ENCODE measurements at places on chromosomes 12 and 14.

DNA sequence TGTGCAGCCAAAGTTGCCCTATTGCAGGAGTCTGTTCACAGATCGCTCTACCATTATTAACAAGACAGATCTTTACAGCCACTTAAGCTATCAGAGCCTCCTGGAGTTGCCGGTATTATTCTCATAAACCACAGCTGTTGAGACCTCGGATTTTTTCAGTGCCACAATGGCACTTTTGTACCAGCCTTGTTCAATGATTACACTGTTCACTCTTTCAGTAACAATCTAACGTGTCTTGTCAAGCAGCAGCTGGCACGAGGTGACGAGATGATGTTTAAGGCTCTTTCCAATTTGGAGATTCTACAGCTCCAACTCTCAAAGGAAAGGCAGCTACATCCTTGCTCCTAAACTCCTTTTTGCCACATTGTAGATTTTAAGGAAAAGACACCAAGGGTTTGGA is 30.7 kb downstream of the LRIG3 start:
- no peak for DNase-seq

DNA sequence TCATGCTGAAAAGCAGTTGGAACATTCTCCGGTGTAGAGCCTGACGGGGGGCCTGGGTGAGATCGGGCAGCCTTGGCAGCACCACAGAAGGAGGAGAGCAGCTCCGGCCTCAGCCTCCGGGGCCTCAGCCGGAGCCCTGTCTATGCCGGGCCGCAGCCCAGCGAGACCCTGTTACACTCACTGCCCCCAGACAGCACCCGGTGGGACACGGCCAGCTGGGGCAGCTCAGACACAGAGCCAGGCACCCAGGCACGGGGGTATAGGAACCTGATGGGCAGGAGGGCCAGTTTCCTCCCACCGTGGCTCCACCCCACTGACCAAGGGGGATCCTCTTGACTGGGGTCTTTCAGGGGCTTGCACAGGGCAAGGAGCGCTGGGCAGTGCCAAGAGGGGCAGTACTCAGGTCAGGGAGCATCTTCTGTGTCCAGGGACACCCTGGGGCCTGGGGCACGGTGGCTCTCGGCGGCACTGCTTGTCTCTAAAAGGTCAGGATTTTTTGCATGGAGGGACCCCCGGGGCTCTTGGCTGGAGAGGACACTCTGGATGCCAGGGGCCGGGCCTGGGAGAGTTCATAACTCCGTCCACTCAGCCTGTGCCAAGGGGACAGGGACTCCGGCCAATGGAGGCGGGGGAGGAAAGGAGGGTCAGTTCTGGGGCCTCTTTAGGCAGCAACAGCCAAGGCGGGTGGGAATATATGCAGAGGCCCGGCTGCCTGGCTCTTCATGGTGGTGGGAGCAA is 9.4 kb downstream of the INF2 start:
- no peak for DNase-seq

GRCh38 chr12:42981379-42981778 is 391.8 kb upstream of the PRICKLE1 start:
- no peak for DNase-seq

GRCh38 chr12:124527861-124528561 is 39.4 kb downstream of the NCOR2 start:
- no peak for DNase-seq

DNA sequence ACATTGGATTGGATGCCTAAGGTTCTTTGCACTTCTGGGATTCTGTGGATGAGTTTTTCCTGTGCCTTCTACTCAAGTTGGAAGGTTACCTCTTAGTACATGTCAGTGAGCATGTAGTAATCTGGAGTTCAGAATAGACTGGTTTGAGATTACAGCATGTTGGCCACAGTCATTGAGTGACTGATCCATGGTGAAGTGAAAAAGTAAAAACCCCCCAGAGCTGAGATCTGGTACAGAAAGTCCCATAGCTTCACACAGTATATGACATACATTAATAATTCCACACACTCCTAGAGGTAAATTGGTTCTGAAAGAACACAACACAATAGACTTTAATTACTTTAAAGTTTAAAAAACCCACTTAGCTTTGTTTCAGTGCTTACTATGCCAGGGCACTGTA is 11.9 kb upstream of the CCND2 start:
- DNase-seq = no peak

DNA sequence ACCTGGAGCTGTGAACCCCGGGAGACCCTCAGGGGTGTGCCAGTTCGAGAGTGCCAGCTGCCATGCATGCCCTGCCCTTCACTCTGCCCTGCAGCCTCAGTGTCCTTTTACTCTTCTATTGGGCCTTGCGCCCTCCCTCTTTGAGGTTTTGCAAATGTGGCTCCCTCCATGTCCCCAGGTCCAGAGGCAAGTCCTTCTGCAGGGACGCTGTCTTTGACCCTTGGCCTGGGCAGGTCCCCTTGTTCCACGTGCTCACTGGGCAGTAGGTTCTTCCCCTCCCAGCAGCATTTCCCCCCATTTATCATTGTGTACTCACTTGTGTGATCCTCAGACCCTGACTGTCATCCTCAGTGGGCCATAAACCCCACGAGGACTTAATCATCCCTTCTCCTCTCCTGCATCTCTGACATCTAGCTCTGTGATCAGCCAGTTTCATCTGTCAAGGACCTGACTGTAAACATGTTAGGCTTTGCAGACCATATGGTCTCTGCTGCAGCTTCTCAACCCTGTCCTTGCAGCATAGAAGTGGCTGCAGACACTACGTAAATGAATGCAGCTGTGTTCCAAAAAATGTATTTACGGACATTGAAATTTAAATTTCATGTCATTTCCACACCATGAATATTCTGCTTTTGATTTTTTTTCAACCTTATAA is 36.6 kb downstream of the TSPAN9 start:
- no peak for DNase-seq

DNA sequence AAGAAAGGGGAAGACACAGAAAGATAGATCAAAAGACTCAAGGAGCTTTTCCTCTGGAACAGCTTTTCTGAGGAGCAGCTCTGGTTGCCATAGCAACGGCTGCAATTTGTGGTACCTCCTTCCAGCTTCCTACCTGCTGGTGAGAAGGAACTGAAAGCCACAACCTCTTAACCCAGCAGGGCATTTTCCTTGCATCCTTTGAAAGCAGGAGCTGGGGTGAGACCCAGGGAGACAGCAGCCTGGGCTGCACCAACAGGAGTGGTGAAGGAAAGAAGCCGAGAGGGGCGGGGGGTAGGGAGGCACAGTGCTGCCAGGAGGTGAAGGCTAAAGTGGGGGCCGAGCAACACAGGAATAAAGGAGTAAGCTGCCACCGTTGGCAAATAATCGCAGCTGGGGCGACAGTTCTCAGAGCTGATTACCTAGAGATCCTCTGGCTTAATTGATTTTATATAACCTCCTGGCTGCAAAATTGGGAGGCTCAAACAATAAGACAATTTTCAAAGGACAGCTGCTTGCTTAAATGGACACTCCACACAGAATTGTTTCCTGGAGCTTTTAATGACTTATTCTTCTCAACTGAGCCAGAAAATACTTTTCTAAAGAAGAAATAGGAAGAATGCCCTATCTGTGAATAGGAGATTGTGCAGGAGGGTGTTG is 129.4 kb downstream of the RPAP3 start:
- no peak for DNase-seq

DNA sequence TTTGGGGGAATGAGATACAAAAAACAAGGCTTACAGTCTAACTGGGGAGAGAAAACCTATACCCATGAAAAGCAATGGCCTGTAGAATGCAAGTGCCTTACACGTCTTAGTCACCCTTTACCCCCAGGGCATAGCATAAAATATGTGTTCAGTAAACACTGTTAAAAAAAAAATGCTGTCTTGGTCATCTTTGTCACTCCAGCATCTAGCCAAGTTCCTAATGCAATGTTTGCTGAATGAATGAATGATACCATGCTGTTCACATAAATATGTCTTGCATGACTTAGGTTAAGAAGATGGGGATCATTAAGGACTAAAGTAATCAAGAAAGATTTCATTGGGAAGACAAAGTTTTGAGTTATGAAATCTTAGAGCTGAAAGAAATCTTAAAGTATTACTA is 38.5 kb downstream of the PPP2R5E start:
- no peak for DNase-seq

- DNase-seq = no peak
These were observed 53.4 kb upstream of the EVL start for GRCh38 chr14:100011628-100012325.

DNA sequence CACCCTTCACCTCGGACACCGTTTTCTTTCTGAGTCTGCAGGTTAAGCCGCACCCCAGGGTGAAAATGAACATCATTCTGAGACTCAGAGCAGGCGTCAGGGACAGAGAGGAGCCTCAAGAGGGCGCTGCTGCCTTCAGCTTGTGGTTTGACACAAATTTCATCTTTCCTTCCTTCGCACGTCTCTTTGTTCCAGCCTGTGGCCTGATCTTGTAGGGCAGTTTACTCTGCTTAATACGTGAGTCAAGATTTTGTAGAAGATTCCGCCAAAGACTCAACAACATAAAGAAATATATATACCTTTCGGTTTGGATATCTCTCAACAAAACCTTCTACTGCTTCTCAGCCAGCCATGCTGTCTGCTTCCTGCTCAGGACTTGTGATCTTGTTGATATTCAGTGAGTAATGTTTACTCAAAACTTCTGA is 329.3 kb upstream of the OR4E1 start:
- DNase-seq = no peak

GRCh38 chr14:26765768-26766520 is 168.1 kb upstream of the NOVA1 start:
- DNase-seq = peak; percentile 87

GRCh38 chr12:7175493-7175892 is 14.0 kb upstream of the PEX5 start:
- no peak for DNase-seq

- DNase-seq = no peak
These were observed 185.1 kb downstream of the NUBPL start for GRCh38 chr14:31746326-31746725.

- DNase-seq = no peak
These were observed 30.7 kb downstream of the ADCY6 start for GRCh38 chr12:48758186-48758585.

GRCh38 chr12:76746516-76746915 is 17.4 kb upstream of the ZDHHC17 start:
- no peak for DNase-seq

DNA sequence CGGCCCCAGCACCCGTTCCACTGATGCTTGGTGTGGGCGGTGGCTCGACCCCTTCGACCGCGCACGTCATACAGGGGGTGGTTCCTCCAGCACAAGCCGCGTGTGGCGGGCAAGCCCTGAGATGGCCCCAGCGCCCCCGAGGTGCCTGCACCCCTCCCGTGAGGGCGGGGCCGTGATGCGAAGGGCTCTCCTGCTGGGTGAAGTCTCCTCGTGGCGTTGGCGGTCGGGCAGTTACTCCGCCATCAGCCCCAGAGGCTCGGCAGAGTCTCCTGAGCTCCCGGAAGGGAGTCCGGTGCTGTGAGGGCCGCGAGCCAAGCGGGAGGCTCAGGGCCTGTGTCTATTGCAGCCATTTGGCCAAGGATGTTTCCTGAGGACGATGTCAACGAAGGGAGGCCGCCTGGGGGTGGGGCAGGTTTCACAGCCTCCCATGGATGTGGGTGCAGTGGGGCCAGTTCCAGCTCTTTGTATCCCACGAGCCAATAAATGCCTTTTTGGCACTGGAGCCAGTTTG is 78.1 kb upstream of the GALNT9 start:
- no peak for DNase-seq

GRCh38 chr14:34804933-34805332 is 70.2 kb downstream of the BAZ1A start:
- no peak for DNase-seq

- DNase-seq = no peak
These were observed 75.6 kb upstream of the TMEM132C start for GRCh38 chr12:128191380-128191779.

Measured in astrocyte of the cerebellum (primary cell).